ENCODE measurements at places on chromosomes 1 and 21.

DNA sequence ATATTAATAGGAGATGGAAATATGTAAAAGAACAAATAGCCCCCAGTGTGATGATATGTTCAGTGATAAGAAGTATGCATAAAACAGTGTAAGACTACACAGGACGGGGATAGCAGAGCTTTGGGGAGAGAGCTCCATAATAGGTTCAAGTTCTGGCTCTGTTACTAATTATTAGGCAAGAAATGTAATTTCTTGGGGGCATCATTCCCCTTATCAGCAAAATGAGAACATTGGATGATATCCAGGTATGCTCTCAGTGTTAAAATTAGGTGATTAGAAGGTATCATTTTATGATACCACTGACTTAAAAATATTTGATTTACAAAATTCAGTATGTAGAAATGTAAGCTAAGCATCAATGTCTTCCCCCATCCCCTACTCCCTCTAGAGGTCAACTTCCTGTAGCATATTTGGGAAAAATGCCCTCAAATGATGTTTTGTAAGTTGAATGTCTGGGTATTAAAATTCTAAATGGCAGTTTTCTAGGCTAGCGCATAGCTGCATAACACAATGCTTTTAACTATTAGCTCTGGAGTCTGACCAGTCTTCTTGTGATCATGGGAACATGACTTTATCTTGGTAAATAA is 585.7 kb upstream of the CAMK1G start:
- DNase-seq = no peak

GRCh38 chr1:115676498-115677181 is 34.9 kb downstream of the VANGL1 start:
- no peak for DNase-seq

DNA sequence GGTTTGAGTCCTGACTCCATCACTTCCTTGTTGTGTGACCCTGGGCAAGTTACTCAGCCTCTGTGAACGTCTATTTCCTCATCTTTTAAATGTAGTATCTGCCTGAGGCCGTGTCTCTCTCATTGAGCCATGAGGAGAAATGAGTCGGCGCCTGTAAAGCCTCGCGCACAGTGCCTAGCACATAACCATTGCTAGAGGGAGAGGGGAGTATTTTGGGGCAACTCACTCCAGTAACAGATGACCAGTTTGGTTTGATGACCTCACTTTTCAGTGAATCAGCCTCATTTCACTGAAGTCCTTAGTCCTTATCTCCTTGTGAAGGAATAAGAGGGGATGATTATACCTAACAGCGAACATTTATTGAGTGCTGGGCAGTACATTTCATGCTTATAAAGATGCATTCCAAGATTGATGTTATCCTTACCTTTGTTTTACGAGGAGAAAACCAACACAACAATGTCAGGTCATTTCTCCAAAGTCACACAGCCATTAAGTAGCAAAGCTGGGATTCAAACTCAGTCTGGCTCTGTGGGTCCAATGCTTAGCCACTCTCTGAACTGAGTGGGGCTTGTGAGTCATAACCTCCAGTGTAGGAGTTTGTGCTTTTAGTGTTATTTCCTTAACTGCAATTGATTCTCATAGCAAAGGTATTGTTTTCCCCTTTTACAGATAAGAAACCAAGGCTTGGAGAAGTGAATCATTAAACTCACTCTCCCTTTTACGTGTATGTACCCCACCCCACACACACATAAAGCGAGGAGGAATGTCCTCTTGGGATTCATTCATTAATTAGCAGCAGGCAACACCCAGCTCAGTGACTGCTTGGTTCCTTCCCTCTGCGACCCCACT is 25.9 kb downstream of the KCNC4 start:
- DNase-seq = peak; percentile 51

DNA sequence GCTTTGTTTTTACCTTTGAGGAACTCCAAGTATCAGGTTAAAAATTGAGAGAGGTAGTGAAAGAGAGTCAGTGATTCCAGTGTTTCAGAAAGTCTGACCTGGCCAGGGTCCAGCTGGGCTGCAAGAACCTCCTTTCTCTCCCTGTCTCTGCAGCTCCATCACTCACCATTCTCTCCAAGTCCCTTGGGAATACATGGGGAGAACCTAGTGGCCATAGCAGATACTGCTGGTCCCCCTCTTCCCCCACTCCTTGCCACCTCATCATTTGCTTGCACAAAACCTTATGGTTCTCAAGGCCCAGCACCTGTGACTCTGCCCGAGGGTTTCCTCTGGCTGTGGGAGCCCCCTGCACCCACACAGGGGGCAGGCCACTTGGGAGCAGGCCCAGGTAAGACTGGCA is 279.5 kb downstream of the KIF26B start:
- no peak for DNase-seq

DNA sequence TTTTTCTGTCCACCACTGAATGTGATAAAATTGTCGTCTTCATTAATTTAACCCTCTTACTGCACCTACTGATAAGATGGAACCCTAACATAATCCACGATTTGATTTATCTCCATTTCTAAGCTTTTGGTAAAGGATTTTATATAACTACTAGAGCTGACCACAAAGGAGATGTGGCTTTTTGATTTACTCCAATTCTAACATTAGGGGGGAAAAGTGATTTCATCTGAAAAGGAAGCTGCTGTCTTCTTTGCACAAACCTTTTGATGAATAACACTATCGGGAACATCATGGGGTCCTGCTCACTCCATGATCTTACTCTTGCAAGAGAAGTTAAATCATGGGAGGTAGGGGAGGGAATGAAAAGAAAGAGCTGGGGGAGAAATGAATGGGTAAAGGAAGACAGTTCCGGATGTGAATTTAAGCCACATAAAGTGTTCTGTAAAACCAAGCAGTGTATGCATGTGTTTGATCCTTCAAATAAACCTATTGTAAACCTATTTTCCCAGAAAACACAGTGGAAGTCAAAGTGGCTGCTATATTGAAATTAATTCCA is 161.8 kb downstream of the GABPA start:
- DNase-seq = no peak

- no peak for DNase-seq
Observed at GRCh38 chr21:43603233-43603626, 56.1 kb downstream of the HSF2BP start.

DNA sequence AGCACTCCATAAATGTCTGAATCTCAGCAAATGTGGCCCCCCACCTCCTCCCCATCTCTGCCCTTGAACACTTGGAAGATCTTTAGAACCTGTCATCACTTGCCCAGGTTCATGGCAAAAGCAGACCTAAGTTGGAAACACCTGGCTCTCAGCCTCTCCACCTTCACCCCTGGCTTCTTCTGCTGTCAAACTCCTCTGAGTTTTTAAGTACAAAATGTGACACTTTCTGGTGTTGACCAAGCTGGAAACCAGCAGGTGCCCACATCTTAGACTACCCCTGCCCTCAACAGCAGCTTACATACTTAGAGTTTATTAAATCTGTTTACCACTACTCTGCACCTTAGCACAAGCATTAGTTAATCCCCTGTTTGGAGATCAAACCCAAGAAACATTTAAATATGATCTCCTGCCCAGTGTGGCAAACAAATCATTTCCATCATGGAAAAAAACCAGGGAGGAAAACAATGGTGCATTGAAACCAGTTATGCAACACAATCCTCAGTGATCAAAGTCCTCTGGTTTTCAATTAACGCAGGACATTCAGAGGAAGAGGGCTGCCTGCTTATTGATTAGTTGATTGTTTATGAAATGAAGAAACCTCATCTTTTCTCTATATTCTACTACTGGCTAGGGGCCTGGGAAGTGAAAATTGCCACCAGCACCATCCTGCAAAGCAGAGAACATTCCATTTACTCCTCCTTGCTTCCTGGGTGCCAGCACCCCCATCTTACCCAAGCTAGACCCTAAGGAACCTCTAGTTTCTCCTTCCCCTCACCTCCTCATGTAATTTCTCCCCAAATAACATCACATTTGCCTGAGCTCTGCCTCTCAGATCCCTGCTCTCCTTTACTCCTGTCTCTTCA is 139.4 kb upstream of the RAB4A start:
- DNase-seq = no peak

- no peak for DNase-seq
Observed at GRCh38 chr1:209647156-209647555, 5.1 kb downstream of the LAMB3 start.

GRCh38 chr1:82762829-82763532 is 962.2 kb downstream of the ADGRL2 start:
- DNase-seq = no peak

- DNase-seq = no peak
Observed at GRCh38 chr1:160085686-160086455, 4.5 kb downstream of the KCNJ9 start.

DNA sequence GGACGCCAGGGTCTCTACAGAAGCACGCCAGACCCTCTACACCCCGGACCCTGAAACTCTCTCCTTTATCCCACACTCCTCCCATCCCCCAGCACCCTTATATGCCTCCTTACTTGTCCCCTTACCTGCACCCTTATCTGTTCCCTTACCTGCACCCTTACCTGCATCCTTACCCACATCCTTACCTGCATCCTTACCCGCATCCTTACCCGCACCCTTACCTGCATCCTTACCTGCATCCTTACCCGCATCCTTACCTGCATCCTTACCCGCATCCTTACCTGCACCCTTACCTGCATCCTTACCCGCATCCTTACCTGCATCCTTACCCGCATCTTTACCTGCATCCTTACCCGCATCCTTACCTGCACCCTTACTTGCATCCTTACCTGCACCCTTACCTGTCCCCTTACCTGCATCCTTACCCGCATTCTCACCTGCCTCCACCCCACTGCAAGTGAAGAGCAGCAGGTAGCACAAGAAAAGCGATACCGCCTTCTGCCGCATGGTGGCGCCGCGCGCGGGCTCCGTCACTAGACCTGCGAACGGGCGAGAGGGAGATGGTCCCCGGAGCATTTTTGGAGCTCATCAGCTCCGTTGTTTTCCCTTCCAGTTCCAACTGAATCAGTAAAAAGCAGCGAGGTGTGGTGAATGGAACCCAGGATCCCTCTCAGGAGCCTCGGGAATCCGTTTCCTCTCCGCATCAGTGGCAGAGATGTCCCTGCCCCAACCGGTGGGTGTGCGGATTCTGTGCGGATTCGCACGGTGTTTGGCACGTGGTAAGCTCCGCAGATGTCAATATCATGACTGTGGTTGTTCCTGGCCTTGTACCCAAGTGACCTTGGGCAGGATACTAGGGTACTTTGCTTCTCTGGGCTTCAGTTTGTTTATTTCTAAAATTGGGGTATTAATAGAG is 2.9 kb downstream of the IFI6 start:
- no peak for DNase-seq

DNA sequence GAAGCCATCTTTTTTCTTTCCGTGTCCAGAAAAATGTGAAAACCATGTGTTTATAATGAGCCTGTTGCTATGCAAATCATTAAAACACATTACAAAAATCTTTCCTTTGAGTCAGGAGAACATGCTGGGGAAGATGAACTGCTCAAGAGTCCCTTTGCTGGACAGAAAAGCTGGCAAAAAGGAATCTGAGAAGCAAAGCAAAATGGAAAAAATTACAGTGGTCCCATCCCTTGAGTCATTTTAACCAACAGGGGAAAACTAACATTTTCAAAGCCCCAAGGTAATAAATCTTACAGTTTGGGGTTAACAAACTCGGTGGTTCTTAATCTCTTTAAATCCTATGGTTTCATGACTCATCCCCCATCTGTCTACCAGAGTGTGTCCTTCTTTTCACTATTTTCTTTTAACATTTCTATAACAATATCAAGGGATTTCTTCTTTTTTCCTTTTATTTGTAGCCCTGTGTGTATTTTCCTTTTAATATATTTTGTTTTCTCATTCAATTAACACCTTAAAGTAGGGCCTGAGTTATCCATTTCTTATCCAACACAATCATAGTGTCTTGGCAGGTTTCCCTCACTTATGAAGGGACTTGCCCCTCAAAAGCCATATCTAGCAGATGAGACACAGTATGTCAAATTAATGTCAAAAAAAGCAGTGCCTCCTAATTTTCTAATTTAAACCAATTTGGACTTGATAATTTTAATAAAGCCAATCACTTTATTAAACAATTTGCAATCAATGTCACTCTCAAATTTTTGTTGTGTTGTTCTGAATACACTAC is 105.4 kb downstream of the PTPN14 start:
- peak; percentile 89 for DNase-seq
